ENCODE measurements at places on chromosomes 3 and 15.

DNA sequence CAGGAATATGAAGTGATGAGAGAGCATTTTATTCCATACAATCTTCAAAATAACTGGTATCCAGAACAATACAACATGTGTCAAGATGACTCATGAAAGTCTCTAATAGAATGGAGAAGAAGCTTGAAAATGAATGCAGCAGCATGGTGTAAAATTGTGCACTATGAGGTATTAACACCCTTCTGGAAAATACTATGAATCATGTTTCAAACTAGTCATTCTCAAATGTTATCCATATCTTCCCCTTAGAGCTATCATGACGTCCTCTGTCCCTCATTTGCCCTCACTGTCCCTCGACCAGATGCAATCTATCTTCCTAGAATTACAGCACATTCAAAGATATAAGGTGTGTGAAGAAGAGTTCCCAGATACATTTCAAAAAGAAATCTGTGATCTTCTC is 198.2 kb downstream of the NECTIN3 start:
- no peak for DNase-seq

DNA sequence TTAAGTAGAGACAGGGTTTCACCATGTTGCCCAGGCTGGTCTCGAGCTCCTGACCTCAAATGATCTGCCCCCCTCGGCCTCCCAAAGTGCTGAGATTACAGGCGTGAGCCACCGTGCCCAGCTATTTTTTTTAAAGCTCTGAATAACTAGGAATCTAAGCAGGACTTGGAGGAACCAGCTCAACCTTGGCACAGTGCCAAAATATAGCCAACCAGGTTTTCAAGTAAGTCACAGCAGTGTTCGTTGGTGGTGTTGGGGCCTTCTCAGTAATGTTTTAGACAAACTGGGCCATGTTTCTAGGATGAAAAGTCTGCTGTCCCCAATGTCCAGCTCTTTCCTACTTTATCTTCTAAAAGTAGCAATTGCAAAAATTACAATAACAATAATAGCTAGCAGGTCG is 6.4 kb upstream of the ADAM10 start:
- DNase-seq = no peak

GRCh38 chr3:149319750-149320149 is 13.7 kb downstream of the TM4SF18 start:
- no peak for DNase-seq

GRCh38 chr3:141878326-141878725 is 1.9 kb downstream of the ATP1B3 start:
- no peak for DNase-seq

DNA sequence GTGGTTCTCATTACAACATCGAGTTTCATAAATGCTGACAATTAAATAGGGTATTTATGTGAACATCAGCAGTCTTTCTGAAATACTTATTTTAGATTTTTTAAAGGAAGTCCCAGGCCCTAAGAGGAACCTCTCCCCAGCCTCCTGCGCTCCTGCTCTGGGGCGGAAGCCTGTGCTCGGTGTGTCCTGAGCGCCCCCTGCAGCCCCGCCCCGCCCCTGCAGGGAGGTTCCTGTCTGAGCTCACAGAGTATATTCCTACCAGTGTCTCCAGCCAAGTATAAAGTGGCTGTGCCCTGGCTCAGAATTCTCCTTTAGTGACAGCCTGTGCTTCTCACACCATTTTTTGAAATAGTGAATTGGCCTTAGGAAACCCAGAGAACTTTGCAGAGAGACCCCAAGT is 567.9 kb downstream of the GOLGA6L6 start:
- DNase-seq = no peak

DNA sequence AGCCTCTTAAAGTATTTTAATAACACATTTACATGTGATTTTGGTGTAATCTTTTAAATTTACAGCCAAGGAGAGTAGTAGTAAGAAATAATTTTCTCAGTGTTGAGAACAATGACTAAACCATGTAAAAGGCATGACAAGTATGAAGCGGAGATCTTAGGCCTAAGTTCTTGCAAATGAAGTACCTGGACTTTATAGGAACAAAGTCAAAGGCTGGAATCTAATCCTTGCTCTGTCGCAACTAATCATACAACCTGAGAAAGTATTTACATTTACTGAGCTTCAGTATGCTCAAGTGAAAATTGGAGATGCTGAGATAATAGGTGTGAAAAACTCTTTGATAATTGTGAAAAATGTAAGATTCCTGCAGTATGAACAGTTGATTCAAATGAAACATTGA is 86.4 kb upstream of the VGLL3 start:
- no peak for DNase-seq

DNA sequence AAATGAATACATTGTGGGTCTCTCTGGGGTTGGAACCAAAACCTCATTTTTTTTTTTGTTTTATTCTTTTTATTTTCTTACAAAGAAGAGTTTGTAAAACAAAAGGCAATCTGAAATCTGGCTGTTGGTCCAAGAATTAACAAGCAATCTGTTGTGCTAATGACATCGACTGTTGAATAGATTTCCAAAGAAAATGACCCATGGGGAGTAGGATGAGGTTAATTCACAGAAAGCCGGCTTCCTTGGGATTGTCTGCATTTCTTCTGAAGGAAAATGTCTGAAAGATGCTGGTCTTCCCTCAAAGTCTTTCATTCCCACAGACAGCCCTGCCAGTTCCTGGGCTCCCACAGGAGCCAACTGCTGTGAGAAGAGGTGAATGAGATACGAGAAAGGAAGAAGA is 92.9 kb downstream of the LRRC3B start:
- no peak for DNase-seq

GRCh38 chr3:27613846-27614500 is 108.2 kb downstream of the EOMES start:
- DNase-seq = no peak

DNA sequence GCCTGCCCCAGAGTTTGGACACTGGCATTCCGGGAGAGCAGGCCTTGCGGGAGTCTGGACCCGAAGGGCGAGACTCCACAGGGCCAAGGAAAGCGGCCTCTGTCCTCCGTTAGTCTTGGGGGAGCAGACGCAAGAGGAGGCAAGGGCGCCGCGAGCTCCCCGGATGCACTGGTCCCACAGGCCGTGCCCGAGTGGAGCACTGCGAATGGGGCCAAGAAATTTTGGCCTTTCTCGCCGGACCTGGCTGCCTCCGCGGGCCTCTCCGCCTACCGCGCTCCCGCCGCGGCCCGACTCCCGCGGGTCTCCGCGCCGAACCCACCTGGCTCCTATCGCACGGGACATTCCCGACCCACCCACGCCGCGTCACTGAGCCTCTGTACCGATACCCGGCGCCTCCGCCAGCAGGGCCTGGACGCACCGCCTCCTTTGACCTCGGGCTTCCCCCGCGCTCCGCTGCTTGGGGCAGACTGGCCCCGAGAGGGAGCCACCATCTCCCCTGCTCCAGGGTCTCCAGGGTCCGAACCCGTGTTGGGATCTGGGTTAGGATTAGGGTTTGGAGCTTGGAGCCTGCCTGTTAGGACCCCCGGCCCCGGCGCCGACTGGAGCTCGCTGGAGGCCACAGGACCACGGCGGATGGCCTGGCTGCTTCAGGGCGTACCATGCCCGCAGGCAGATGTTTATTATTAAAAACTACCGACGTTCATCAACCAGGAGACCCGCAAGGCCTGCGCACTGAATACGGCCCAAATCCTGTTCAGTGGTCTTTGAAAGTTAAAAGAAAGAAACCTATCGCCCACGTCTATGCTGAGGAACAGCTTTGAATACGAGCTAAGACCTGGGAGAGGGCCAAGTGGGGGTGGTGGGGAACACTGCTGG is 11.7 kb downstream of the SHOX2 start:
- no peak for DNase-seq

DNA sequence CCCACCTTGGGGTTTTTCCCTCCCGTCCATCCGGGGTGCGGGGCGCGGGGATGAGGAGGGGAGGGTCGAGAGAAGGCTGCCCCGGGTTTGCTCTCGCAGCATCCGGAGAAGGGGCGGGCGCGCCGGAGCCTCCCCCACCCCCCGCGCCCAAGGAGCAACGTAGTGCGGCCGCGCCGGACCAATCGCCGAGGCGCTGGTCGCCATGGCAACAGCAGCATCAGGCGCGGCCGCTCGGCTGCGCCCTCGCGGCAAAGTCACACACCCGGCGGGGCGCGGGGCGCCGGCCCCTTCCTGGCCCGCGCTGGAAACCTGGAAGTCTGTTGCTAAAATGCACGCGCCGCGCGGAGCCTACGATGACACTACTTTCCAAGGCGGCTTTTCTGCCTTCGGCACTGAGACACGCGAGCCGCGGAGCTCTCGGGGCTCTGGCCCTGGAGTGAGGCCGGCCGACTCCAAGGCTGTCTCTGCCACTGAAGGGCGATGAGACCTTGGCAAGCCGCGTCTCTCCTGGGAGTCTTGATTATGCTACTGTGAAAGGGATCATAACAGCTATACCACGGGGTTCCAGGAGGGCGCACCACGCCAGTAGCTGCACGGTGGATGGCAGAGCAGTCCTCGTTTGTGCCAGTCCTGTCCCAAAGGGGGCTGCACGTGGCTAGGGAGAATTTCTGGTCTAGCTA is at the start of gene IQSEC1:
IQSEC1 (minus strand) TSS at position 104 of the 680 bp plus-strand sequence. CDS start 415 bp downstream, outside the sequence.
- peak; percentile 48 for DNase-seq

DNA sequence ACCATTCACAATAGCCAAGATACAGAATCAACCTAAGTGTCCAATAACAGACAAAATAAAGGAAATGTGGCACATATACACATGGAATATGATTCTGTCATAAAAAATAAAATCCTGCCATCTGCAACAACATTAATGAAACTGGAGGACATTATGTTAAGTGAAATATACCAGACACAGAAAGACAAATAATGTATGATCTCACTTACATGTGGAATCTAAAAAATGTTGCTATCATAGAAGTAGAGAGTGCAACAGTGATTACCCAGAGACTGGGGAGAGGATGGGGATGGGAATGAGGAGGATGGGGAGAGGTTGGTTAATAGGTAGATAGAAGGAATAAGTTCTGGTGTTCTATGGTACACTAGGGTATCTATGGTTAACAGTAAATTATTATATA is 28.7 kb downstream of the MRPL3 start:
- no peak for DNase-seq

DNA sequence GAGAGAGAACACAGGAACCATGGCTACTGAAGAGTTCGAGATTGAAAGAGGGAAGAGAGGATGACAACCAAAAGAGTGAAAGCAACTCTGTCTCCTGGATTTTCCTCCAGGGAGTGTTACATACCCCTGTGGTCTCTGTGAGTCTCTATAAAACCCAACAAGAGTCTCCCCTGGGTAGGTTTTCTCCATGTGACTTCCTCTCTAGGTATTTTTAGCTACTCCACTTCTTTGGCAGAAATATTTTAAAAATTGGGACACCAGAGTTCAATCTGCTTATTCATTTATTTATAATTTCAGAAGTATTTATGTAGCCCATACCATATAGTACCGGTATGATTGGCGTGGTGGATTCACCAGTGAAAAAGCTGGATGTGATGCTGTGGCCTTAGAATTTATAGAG is 671.7 kb upstream of the NR2F2 start:
- no peak for DNase-seq

- DNase-seq = no peak
These were observed 129.2 kb upstream of the LRIG1 start for GRCh38 chr3:66629982-66630368.

DNA sequence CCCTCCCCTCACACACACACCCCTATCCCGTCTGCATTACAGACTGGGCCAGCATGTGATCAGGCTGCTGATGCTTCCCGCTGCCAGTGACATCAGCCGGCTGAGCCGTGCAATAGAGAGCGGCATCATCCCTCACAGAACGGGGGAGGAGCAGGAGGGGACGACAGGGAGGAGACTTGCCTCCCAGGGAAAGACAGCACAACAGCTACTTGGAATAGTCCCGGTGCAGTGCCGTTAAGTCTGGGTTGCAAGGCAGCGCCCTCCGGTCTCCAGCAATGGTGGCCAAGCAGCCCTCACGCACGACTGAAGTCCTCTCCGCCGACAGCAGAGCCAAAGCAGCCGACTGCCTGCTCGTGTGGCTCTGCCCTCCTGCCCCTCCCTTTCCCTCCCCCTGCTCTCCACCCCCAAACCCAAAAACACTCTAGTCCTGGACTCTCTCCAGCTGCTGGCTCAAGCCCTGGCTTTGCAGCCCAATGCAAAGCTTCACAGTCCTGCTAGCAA is 31.5 kb upstream of the RPS17 start:
- peak; percentile 82 for DNase-seq

GRCh38 chr3:183317271-183317670 is 64.2 kb downstream of the B3GNT5 start:
- no peak for DNase-seq

GRCh38 chr3:160707187-160707794 is 30.3 kb downstream of the ARL14 start:
- DNase-seq = peak; percentile 26

DNA sequence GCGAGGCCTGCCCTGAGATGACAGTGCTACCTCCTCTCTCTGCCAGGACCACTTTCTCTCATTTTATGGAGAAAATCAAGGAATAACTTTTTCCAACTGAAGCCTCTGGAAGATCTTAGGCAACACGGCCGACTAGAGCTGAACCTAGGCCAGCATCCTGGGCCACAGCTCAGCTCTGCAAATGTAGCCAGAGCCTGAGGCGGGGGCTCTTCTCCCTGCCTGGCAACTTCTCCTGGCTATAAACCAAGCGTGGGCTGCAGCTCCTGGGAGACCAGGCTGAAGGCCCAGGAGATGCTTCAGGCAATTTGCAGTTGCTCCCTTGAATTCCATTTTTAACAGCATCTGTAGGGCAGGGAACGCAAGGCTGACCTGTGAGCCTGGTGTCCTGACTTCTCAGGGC is 74.9 kb downstream of the CEMIP start:
- peak; percentile 32 for DNase-seq

DNA sequence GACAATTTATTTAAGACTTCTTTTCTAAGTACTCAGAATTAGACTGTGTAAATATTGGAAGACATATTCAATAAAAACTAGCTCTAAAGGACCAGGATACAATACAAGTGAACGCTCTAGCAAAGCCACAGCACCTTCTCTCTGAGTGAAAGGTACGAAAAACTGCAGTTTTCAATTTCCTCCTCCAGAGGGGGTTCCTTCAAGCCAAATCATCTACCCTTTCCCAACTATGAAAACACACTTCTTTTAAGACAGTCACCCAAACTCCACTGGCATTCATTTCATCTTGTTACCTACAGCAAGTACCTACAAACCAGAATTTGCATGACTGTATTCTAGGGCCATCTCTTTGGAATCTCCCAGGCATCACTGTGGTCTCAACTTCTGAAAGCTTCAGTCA is 165.8 kb downstream of the ERC2 start:
- DNase-seq = no peak

GRCh38 chr3:63814237-63814636 is 4.9 kb upstream of the C3orf49 start:
- no peak for DNase-seq

DNA sequence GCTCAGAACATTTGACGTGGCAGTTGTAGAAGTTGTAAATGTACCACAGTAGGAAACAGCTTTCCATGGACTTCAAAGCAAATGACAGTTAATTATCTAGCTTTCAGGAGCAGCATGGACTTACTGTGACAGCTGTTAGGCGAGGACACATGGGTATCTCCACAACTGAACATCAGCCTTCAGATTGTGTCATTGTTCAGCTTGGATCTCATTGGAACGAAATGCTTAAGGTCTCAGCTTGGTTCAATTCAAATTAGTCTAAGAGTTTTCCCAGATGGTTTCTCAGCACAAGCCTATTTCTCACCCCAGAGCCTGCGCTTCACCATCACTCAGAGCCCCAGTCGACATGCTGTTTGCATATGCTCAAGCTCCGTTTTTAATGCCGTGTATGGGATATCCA is 21.1 kb upstream of the GYG1 start:
- no peak for DNase-seq
